ENCODE measurements at places on chromosomes 4 and X. TPM values are rescaled to one million over a fixed set of nuclear protein-coding genes. Genes with fewer than 3 reads are reported as not detected.

SMC1A gene
- total RNA-seq: 59.0 TPM

GUCY1B1 gene
- total RNA-seq: 24.7 TPM

CLDN22 gene
- total RNA-seq: not detected

DMD gene
- 17.9 TPM for total RNA-seq

CFI gene
- 248 TPM for total RNA-seq

DNA sequence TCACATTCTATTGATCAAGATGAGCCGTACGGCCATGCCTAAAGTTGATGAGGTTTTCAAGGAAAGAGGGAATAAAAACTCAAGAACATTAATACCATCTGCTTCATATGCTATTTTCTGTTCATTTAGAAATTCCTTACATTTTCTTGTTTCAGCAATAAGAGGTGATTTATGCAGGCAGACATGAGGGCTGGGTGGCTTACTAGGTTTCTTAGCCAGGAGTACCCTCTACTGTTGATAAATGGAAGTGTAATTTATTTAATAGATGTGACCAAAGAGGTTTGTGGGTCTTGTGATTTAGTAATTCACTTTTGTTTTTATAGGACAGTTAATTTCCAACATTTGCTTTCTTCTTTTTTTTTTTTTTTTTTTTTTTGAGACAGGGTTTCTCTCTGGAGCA is 6.4 kb upstream of the SMIM9 start:
- no peaks in the 10 kb centered on the region for H3K27me3 ChIP-seq
- no peaks in the 10 kb centered on the region for H3K4me1 ChIP-seq
- no peak overlapping the region for H3K27ac ChIP-seq
- no peak overlapping the region for H3K4me3 ChIP-seq

GRCh38 chr4:121397941-121398601 is 17.3 kb upstream of the QRFPR start:
- no peaks in the 10 kb centered on the region for H3K4me1 ChIP-seq
- no peak overlapping the region for H3K4me3 ChIP-seq
- no peak for DNase-seq
- no peaks in the 10 kb centered on the region for H3K36me3 ChIP-seq
- H3K27ac ChIP-seq: no peak overlapping the region

DNA sequence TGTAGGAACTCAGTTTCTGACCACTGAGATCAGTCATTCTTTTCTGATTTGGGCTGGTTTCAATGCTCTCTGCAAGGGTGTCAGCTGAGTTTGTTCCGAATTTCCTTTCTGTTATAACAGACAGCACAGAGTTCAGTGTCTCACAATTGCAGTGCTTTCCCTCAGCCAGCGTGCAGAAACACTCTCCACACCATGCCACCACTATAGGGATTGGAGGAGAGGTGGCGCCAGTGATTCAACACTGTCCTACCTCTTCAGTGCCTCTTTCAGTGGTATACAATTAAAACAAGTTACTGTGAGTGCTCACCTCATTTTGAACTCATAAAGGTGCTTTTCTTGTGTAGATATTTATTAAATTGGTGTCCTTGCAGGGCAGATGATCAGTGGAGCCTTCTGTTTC is 413.2 kb upstream of the CXorf51B start:
- H3K27ac ChIP-seq: no peak overlapping the region
- H3K27me3 ChIP-seq: no peaks in the 10 kb centered on the region
- H3K4me3 ChIP-seq: no peak overlapping the region
- H3K36me3 ChIP-seq: no peaks in the 10 kb centered on the region

DNA sequence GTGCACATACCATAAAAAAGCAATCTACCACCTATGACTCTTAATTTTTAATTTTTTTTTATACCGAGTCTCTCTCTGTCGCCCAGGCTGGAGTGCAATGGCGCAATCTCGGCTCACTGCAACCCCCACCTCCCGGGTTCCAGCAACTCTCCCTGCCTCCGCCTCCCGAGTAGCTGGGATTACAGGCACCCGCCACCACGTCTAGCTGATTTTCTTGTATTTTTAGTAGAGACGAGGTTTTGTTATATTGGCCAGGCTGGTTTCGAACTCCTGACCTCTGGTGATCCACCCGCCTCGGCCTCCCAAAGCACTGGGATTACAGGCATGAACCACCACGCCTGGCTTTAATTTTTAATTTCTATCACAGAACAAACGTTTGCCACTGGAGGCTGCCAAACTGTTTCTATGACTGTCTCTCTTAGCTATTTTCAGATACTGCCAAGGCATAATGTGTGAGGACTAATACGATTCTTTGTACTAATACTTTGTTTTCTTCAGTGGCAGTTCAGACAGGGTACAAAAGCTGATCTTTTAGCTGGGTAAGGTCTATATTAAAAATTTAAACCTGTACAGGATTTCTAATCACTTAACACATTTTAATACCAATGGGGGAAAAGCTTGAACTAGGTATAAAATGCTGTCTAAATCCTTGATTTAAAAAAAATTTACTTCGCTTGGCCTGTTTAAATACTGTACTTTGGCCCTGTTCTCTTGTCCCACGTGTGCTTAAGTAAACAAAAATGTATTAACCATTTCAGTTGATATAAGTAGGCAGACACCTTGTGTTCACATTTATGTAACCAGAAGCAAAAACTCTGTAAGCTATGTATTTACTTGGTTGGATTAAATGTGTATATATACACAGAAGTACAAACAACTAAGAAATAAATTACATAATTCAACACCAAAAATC is 2.3 kb downstream of the PGRMC2 start:
- H3K4me3 ChIP-seq: peak overlapping the region; percentile 63
- peaks cover 8% of the 10 kb centered on the region for H3K4me1 ChIP-seq
- peak overlapping the region; percentile 1 for H3K27ac ChIP-seq
- peaks cover 5% of the 10 kb centered on the region for H3K36me3 ChIP-seq
- no peaks in the 10 kb centered on the region for H3K27me3 ChIP-seq

- H3K27me3 ChIP-seq: no peaks in the 10 kb centered on the region
- no peaks in the 10 kb centered on the region for H3K36me3 ChIP-seq
- no peaks in the 10 kb centered on the region for H3K4me1 ChIP-seq
- no peak for DNase-seq
- no peak overlapping the region for H3K4me3 ChIP-seq
Observed at GRCh38 chrX:1525583-1526355, 11.2 kb downstream of the P2RY8 start.

DNA sequence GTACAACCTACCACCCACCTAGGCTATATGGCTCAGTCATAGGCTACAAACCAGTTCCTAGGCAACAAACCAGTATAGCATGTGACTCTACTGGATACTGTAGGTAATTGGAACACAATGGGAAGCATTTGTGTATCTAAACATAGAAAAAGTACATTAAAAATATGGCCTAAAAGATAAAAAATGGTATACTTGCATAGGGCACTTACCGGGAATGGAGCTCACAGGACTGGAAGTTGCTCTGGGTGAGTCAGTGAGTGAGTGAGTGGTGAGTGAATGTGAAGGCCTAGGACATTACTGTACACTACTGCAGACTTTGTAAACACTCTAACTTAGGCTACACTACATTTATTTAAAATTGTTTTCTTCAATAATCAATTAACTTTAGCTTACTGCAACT is 139.2 kb upstream of the RBPJ start:
- no peaks in the 10 kb centered on the region for H3K27me3 ChIP-seq
- no peak for DNase-seq
- H3K4me1 ChIP-seq: no peaks in the 10 kb centered on the region

GRCh38 chrX:15882704-15883539 is 28.3 kb upstream of the AP1S2 start:
- no peak overlapping the region for H3K4me3 ChIP-seq
- H3K27ac ChIP-seq: no peak overlapping the region
- no peaks in the 10 kb centered on the region for H3K36me3 ChIP-seq
- H3K4me1 ChIP-seq: no peaks in the 10 kb centered on the region
- peaks cover 5% of the 10 kb centered on the region for H3K27me3 ChIP-seq

GRCh38 chr4:2051086-2051485 is 8.0 kb upstream of the NAT8L start:
- no peaks in the 10 kb centered on the region for H3K4me1 ChIP-seq
- no peak overlapping the region for H3K4me3 ChIP-seq
- H3K36me3 ChIP-seq: no peaks in the 10 kb centered on the region
- H3K27ac ChIP-seq: no peak overlapping the region

All from kidney (tissue), 22 donors.